ENCODE measurements at places on chromosomes 11 and 22. TPM values are rescaled to one million over a fixed set of nuclear protein-coding genes. Genes with fewer than 3 reads are reported as not detected.

GRCh38 chr11:68021167-68021787, 9.2 kb upstream of the NDUFS8 start:
- no peak overlapping the region for H3K4me3 ChIP-seq
- peaks cover 2% of the 10 kb centered on the region for H3K27me3 ChIP-seq
- H3K27ac ChIP-seq, result no peak overlapping the region
- DNase-seq, result no peak

- H3K4me3 ChIP-seq, result no peak overlapping the region
- no peak for DNase-seq
- no peaks in the 10 kb centered on the region for H3K4me1 ChIP-seq
- H3K27me3 ChIP-seq, result peaks cover 8% of the 10 kb centered on the region
Measured at GRCh38 chr22:42704896-42705295, 15.8 kb downstream of the A4GALT start.

GRCh38 chr22:25953276-25953675, 211.3 kb downstream of the MYO18B start:
- no peak overlapping the region for H3K4me3 ChIP-seq
- no peak overlapping the region for H3K27ac ChIP-seq
- H3K36me3 ChIP-seq, result no peaks in the 10 kb centered on the region
- H3K27me3 ChIP-seq, result peaks cover 2% of the 10 kb centered on the region

GRCh38 chr11:23399995-23400394, 539.7 kb upstream of the CCDC179 start:
- H3K4me3 ChIP-seq, result no peak overlapping the region
- peaks cover 2% of the 10 kb centered on the region for H3K36me3 ChIP-seq
- no peaks in the 10 kb centered on the region for H3K27me3 ChIP-seq
- no peak overlapping the region for H3K27ac ChIP-seq
- DNase-seq, result no peak
- H3K4me1 ChIP-seq, result no peaks in the 10 kb centered on the region

- DNase-seq, result no peak
- peaks cover 10% of the 10 kb centered on the region for H3K4me1 ChIP-seq
- no peak overlapping the region for H3K4me3 ChIP-seq
- H3K36me3 ChIP-seq, result no peaks in the 10 kb centered on the region
- H3K27ac ChIP-seq, result no peak overlapping the region
- H3K27me3 ChIP-seq, result no peaks in the 10 kb centered on the region
Measured at GRCh38 chr22:50503475-50504145, 3.9 kb downstream of the LMF2 start.

DNA sequence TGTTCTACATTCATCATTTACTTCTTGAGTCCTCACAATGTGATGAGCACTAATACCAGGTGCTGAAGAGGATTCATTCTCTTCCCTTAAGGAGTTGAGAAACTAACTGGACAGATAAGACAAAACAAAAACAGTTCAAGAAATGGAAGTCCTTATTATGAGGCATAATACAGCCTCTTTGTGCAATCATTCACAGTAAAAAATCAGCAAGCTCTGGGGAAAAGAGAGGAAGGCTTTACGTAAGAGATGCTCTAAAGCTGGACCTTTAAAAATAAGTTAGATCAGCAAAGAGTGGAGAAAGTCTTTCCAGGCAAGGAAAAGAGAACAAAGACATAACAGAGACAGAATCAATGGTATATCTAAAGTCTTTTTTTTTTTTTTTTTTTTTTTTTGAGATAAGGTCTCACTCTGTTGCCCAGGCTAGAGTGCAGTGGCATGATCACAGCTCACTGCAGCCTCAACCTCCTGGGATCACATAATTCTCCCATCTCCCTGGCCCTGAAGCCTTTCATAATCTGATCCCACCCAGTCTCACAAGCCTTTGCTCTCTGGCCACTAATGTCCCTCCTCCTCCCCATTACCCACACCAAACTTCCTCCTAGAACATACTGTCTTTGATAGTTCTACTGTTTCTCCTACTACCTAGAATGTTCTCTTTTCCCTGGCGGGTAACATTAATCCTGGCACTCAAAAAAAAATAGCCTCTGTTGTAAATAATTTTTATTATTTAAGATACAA, 40.9 kb downstream of the MRTFA start:
- no peaks in the 10 kb centered on the region for H3K27me3 ChIP-seq
- H3K4me1 ChIP-seq, result peaks cover 21% of the 10 kb centered on the region
- H3K27ac ChIP-seq, result no peak overlapping the region

DNA sequence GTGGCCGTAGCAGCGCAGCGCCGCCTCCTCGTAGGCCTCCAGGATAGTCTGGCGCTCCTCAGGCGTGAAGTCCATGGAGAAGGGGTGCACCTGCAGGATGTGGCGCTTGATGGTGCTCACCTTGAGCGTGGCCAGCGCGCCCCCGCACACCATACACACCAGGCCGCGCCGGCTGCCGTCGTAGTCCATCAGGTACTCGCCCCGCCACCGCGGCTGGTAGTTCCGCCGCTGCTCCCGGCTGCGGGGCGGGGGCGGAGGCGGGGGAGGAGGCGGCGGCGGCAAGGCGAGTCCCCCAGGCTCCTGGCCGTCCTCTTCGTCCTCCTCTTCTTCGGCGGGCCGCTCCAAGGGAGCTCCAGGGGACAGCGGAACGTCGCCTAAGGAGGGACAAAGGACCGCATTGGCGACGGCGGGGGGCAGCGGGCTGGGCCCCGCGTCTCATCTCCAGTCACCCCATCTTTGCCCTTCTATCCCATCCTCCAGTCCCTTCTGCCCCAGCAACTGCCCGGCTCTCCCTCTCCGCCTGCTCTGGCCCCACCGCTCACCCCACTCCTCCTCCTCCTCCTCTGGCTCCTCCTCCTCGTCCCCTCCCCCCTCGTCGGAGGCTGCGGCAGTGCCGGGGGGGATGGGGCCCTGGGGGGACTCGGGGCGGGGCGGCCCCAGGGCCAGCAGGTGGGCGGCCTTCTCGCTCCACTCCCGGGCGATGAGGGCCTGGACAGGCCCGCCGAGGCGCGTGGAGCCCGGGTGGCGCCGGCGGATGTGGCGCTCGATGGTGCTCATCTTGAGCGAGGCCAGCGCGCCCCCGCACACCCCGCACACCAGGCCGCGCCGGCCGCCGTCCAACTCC, 4.9 kb downstream of the ZFTA start:
- H3K36me3 ChIP-seq, result no peaks in the 10 kb centered on the region
- H3K27me3 ChIP-seq, result no peaks in the 10 kb centered on the region
- H3K4me3 ChIP-seq, result no peak overlapping the region
- H3K4me1 ChIP-seq, result peaks cover 8% of the 10 kb centered on the region
- no peak overlapping the region for H3K27ac ChIP-seq
- no peak for DNase-seq

DNA sequence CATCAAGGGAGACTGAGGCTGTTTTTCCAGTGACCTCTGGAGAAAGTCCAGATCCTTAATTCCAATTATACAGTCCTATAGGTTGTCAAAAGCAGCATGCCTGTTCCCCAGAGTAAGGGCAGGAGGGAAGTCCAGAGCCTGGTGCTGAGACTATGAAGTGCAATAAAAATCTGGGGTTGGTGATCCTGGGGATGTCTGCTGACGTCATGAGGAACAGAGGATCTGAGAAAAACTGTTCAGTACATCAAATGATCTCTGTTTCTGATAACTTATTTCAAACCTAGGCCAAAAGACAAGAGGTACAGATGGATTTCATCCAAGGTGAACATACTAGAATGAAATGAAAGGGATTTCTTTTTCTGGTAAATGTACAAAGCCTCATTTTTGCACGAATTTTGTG, 12.1 kb downstream of the OR5W2 start:
- H3K27me3 ChIP-seq, result no peaks in the 10 kb centered on the region
- no peak for DNase-seq
- no peak overlapping the region for H3K4me3 ChIP-seq
- H3K27ac ChIP-seq, result no peak overlapping the region
- no peaks in the 10 kb centered on the region for H3K36me3 ChIP-seq

DNA sequence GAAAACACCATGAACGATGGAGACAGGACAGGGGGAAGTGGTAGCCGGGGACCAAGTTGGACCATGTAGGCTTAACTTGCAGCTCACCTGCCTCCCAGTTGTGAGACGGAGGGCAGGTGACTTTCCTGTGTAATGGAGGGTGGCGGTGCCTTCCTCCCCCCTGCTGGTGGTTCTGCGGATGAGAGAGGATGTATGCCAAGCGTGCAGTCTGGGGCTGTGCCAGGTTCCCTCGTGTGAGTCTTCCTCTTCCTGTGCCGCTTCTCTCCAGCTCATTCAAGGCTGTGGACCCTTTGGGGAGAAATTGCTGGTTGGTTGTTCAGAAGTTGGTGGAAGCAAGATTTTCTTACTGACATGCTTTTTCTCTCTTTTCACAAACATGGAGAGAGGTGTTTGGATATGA, 35.1 kb downstream of the MPPED1 start:
- H3K27ac ChIP-seq, result no peak overlapping the region
- H3K36me3 ChIP-seq, result no peaks in the 10 kb centered on the region
- no peak for DNase-seq
- no peaks in the 10 kb centered on the region for H3K27me3 ChIP-seq

DNA sequence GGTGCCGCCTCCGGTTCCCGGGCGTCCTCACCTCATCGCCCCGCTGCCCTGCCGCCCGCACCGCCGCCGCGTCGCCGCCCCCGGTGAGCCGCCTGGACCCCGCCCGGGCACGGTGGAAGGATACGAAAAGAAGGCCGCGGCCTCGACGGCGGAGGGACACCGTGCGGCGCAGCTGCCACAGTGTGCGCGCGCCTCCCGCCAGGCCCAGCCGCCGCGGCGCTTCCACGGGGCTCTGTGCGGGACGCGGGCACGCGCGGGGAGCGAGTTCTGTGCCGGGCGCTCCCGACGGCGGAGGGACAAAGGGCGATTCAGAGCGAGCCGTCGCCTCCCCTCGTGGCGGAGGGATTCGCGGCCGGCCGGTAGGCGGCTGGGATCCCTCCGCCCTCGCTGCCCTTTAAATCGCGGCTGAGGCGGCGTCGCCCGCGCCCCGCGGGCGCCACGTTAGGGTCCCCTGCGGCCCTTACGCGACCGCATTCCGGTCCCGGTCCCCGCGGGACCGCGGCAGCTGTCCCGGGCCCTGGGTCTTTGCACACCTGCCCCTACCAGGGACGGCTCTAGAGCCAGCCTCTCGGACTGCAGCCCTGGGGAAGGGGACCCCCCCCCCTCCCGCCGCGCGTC, 568 bp upstream of the KMT5B start:
- peak; percentile 78 for DNase-seq
- peak overlapping the region; percentile 68 for H3K4me3 ChIP-seq
- H3K36me3 ChIP-seq, result no peaks in the 10 kb centered on the region
- peak overlapping the region; percentile 68 for H3K27ac ChIP-seq

DNA sequence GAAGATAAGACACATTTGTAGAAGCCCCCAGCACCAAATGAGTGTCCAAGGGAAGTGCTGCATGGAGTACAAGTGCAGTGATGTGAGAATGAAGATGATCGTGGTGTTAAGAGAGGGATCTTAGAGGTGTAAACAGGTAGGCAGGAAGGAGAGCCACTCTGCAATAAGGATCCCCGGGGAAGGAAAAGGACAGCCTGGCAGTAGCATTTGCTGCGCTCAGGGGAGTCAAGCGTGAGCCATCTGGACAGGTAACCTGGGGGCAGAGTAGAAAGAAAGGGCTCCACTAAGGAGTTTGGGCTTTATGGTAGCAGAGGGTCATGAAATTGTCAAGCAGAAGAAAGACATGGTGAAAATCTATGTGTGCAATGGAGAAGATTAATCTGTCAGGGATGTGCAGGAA, 587.2 kb downstream of the BUD13 start:
- H3K36me3 ChIP-seq, result no peaks in the 10 kb centered on the region
- no peak overlapping the region for H3K4me3 ChIP-seq
- no peak overlapping the region for H3K27ac ChIP-seq
- no peaks in the 10 kb centered on the region for H3K4me1 ChIP-seq
- no peaks in the 10 kb centered on the region for H3K27me3 ChIP-seq
- DNase-seq, result no peak

- H3K4me1 ChIP-seq, result no peaks in the 10 kb centered on the region
- no peak overlapping the region for H3K4me3 ChIP-seq
- DNase-seq, result no peak
- no peaks in the 10 kb centered on the region for H3K36me3 ChIP-seq
- no peaks in the 10 kb centered on the region for H3K27me3 ChIP-seq
Measured at GRCh38 chr22:44765571-44766285, 13.4 kb downstream of the ARHGAP8 start.

DNA sequence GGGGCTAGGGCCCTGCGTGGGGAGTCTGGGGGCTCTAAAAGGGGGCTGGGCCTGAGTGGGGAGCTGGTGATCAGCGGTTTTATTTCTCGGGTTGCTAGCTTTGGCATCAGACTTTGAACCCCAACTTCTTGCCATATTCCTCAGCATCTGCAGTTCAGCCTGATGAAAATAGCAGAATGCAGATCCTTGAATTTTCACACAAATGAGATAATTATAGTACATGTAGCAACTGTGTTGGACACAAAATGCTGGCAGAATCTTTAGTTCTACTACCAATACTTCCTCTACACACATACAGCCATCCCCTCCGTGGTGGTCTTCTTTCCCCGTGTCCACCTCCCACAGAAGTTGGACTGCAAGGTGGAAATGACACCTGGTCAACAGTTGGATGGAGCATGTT, 1.5 kb downstream of the ZC3H7B start:
- peak overlapping the region; percentile 73 for H3K4me3 ChIP-seq
- H3K4me1 ChIP-seq, result peaks cover 33% of the 10 kb centered on the region
- H3K36me3 ChIP-seq, result peaks cover 5% of the 10 kb centered on the region
- DNase-seq, result no peak

Gene MUC2
- not detected for total RNA-seq

Gene HBB
- total RNA-seq, result not detected

Gene LDHA
- 1,022 TPM for total RNA-seq

Gene APOBEC3H
- total RNA-seq, result 137 TPM

Gene DGAT2
- total RNA-seq, result 1.8 TPM

Gene CAPN5
- total RNA-seq, result 0.20 TPM

Gene C22orf15
- total RNA-seq, result 2.8 TPM

Gene APOA1
- 0.23 TPM for total RNA-seq
